ENCODE measurements at places on chromosomes 12 and 14.
A peak's percentile ranks its signal among the peaks of the same experiment; 100 is the strongest.

DNA sequence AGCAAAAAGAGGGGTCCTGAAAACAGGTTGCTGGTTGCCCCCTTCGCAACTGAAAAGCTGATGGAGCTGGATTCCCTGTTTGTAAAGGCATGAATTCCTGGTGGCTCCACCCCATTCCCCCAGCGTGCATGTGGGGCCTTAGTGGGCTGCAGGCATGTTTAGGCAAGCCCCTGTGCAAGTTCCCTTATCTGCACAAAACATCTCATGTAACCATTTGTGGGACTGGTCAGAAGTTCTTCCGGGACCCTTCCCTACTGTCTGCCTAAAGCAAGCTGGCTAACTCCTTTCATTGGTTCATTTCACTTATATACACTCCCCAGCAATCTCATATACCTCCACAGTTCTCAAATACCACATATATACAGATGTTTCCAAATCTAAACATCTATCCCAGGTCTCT lies 24.0 kb upstream of the HIGD1C start:
- DNase-seq = no peak

DNA sequence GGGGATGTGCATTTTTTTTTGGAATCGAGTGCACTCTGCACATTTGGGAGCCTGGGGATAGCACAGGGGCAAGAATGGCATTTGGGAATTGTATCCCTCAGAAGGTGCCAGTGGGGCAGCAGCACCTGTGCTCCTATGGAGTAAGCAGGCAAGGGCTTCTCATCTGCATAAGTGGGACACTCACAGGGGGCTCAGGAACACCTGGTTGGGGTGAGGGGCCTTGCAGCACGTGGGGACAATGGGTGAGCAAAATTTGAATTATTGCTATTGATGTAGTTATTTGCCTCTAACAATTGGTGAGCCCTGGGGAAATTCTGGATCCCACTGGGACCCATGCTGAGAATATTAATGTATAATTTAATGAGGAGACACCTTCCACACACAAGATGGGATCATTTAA lies 274.2 kb downstream of the TTC6 start:
- DNase-seq = no peak

DNA sequence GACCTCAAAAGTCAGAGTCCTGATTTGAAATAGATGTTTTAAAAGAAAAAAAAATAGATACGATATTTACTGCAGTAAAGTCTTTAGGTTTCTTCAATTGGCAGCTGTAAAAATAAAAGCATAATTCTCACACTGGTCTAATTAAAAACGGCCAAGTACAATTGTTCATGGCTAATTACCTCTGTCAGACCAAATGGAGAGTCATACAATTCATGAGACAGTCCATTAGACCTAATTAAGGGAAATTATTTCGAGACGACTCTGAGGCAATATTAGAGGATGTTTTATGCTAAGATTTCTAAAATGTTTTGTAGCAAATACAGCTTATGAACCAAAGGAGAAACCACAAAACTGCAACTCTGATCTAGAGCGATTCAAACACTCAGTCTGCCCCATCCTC lies 131.3 kb downstream of the PHLDA1 start:
- no peak for DNase-seq

DNA sequence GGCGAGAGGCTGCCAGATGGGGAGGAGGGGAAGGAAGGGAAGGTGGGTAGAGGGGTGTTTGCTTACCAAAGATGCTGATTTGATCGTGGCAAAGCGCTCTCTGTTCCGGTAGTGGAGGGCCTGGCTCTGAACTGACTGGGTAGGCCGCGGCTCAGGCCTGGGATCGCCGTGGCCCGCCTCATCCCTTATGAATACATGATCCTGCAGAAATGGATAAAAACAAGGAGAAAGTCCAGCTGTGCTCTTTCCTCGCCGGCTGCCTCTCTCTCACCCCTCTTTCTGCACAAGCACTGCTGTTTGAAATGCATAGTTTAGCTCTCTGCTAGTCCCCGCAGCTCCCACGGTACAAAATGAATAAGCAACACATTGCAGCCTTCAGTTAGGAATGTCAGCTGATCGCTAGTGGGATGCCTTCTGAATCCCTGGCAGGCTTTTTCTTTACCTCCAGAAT lies 53.8 kb downstream of the PEBP1 start:
- DNase-seq = no peak

DNA sequence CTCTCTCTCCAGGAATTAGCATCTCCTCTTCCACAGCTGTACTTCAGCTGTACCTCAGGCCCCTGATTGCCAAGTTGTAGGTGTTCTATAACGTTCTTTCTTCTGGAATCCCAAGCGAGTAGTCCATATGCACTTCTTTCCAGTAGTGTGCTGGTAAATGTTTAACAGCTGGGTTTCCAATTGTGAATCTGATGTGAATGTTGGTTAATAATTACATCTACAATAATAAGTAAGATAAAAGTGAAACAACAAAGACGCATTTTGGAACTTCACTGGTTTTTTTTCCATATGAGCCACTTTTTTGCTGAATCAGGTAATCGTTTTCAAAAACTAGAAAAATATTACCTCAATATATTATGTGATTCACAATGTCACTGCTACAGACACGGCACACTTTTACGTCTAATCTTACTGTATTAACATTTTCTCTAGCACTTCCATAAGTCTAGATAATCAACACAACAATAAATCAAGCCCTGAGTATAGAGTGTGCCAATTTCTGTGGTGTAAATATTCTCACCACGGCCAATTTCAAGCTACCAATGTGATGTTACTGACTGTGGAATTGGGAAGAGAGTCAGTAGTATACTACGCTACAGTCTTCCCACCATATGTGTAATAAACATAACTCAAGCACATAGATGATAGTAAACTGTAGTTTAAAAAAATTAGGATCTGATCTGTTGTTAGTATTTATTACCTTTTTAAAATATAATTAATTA lies 113.0 kb downstream of the ZFP36L1 start:
- no peak for DNase-seq

DNA sequence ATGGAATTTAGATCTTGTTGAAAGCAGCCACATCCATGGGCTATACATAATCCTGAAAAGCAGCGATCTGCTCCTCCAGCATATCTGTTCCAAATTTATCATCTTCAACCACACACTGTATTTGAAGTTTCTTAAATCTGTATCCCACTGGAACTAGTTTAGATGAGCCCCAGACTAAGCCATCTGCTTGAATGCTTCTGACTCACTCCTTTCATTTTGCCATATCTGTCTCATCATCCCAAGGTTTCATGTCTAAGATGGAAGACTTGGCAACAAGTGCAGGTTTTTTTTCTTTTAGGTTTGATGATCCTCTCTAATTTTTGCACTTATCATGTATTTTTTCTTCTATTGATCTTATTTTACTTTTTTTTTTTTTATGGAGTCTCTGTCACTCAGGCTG lies 54.4 kb upstream of the TMEM263 start:
- DNase-seq = no peak

GRCh38 chr12:94863321-94864035 lies 140.0 kb downstream of the NDUFA12 start:
- no peak for DNase-seq

- DNase-seq = no peak
Measured at GRCh38 chr14:72962829-72963312, 36.6 kb downstream of the DCAF4 start.

GRCh38 chr14:62491146-62491545 lies 554.1 kb downstream of the KCNH5 start:
- DNase-seq = no peak

DNA sequence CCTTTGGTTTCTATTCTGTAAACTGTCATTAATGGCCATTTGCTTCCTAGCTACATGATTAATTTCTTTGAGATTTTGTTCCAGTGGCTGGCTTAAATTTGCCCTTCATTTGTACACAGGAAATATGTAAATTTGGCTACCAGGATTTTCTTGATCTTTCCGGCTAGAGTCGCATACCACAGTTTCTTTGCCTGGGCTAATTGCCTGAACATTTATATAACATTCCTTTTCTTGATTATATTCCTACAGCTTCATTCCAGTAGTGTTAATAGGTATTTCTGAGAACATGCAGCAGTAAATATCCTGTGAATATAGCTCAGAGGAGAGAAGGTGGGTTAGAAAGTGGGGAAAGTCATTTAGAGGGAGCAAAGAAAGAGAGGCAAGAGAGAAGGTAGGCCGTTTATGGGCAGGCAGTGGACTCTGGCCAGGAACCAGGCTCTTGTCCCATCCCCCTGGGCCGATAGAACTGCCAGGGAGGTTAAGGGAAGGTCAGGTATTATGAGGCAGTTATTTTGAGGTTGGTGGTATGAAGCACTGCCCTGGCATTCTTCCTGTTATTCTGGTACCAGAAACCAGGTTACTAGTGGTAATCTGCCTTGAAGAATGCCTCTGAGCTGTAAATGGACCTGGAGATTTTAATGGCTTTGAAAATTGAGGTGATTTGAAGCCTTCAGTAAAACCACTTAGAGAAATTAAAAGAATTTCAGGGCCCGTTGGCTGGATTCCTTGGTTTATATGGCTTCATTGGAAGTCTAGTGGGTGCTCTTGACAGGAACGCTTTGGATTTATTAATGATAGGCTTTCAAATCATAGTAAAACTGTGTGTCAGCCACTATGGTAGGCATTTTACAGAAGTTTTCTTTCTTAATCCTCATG lies 4.4 kb downstream of the RNF10 start:
- DNase-seq = no peak

GRCh38 chr12:130482448-130482847 lies 144.8 kb downstream of the PIWIL1 start:
- no peak for DNase-seq

DNA sequence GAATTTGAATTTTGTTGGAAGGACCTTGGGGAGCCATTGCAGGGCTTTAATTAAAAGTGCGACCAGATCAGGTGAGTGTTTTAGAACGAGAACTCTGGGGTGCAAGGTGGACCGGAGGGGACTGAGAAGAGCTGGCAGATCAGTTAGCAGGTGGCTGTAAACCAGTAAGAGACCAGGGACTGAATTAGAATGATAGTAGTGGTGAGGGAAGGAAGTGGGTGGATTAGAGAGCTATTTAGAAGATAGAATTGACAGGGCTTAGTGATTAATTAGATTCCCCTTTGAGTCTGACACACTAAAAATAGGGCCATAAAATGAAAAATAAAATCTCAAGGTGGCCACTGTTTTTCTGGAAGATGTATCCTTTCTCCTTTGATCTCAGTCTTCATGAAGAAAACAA lies 44.8 kb downstream of the PLXNC1 start:
- no peak for DNase-seq

GRCh38 chr14:71753126-71753830 lies 179.0 kb upstream of the RGS6 start:
- peak; percentile 23 for DNase-seq

DNA sequence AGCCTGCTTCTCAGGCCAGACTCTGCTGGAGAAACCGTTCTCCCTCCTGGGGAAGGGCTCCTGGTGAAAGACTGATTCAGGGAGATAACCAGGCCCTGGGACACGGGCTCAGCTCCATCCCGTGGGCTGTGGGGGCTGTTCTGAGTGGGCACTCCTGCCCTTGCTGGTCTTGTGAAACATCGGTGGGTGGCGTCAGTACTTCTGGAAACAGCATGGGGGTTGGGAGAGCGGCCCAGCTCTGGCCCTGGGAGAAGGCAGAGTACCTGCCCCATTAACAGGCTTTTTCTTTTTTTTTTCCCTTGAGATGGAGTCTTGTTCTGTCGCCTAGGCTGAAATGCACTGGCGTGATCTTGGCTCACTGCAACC lies 786 bp downstream of the SLC25A47 start:
- DNase-seq = no peak

DNA sequence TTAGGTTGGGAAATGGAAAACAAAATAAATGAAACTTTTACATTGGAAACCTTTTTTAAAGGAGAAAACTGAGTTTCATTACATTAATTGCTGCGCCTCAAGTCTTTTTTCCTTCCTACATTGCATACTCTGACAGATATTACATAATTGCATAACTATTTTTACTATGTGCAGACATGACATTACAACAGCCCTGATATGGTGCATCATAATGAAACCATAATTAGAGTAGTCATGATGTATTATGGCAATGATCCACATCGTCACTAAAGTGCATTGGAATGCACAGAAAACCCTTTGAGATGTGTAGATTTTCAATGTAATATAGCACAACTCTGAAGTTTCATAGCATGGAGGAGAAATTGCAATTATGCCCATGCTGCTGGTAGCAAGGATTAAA lies 217.8 kb upstream of the NPAS3 start:
- DNase-seq = no peak

GRCh38 chr14:21087294-21088091 lies 11.0 kb downstream of the ZNF219 start:
- DNase-seq = no peak

GRCh38 chr14:41521891-41522290 lies 84.8 kb upstream of the LRFN5 start:
- no peak for DNase-seq

DNA sequence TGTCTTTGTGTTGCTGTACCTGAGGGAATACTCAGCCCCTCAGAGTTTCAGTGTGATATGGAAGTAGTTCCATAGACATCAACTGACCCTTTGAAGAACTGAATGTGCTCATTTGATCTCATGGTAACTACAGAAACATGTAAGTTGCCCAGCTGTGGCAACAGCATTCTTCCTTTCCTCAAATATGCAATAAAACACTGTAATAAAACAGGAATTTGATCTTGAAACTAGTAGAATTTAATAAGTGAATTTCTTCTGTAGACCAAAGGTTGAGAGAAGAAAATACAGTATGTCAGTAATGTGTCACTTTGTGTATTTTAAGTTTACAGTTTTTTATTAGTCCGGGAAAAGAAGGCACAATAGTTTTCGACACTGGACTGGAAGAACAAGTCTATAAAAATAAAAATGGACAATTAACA lies 31.9 kb downstream of the KCTD10 start:
- DNase-seq = no peak

DNA sequence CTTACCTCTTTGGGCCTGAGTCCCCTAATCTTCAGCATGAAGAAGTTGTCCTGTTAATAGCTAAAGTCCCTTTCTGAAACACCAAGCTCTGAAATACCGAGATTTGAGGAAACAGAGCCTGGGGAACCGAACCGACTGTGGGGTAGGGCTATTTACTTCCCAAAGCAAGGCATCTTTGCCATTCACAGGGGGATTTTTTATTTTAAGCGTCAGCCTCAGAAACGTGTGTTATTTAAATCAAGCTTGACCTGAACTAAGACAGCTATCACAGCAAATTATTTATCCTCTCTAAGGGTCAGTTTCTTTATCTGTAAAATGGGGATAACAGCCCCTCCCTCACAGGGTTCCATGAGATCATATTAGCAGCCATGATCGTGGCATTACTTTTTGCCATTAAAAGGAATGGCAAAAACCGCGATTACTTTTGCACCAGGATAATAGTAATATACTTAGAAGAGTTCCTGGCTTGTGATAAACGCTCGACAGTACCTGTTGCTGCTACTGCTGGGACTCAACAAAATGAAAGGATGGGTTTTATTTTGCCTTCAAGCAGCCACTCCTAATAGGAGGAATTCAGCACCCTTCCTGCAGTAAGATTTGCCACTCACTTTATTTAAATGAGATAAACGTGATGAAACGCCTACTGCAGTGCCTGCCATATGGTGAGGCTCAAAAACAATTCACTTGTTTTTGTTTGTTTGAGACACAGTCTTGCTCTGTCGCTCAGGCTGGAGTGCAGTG lies 1.3 kb upstream of the CORO1C start:
- no peak for DNase-seq

DNA sequence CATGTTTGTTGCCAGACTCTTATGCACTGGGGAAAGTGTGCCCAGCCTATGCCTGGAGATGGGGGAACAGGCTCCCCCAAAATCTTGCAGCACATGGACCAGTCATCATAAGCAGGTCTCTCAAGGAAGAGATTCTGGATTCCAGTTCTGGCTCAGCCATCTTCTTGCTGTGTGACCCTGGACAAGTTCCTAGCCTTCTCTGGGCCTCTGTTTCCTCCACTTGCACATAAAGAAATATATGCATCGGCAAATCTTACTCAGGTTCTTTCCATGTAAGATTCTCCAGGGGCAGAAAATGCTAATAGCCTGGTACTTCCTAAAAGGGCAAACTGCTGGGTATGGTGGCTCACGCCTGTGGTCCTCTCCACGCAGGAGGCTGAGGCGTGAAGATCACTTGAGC lies 7.2 kb downstream of the OAS3 start:
- no peak for DNase-seq
